ENCODE measurements at places on chromosomes 7 and 10.

GRCh38 chr10:52636874-52637273 is 135.7 kb downstream of the MBL2 start:
- DNase-seq = no peak

GRCh38 chr10:126468467-126468866 is 80.2 kb upstream of the ADAM12 start:
- no peak for DNase-seq

DNA sequence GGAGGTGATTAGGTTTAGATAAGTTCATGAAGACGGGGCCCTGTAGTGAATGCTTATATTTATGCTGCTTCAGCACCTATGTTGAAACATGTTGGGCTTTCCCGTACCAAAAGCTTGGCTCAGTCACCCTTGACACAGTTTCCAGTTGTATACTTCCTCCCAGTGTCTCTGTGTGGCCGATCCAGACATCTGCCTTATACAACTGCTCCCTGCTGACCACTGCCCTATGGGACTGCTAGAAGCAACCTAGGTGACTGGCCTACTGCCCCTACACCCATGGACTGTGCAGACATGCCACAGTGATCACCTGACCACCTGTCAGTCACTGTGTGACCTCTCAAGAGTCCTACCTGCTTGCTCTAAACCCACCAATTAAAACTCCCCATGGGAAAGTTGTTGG is 22.6 kb upstream of the TSPAN13 start:
- no peak for DNase-seq

DNA sequence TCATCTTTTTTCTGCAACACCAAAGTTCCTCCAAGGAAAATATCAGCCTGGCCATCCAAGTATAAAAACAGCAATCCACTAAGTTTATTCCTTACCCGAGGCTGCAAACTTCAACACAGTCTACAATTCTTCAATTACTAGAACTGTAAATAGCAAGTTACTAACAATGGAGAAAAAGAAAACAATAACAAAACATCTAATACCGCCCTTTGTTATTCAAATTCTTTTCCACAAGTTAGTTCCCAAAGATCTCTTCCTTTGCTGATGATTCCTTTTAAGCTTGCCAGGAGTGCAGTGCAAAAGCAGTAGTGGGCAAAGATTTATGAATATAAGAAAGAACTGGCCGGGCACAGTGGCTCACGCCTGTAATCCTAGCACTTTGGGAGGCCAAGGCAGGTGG is 86.2 kb downstream of the CUL2 start:
- DNase-seq = no peak

DNA sequence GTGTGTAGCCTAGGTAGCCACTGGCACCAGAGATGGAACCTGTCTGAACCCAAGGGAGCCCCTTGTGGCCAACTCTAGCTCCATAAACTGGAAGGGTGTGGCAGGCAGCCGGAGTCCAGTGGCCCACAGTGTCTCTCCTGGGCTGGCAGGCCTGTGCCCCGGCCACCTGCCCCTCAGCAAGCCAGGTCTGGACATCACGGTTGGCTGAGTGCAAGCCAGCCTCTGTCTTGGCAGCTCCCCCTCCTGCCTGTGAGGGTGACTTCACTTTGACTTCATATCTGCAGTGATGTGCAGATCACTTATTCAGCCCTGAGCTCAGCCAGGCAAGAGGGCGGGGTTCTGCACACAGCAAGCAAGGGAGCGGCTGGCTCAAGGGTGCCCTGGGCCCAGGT is 1.3 kb upstream of the RET start:
- DNase-seq = no peak

GRCh38 chr7:120991161-120991560 is 2.6 kb downstream of the CPED1 start:
- no peak for DNase-seq

- DNase-seq = no peak
These were observed 1.3 kb downstream of the LDB1 start for GRCh38 chr10:102118867-102119266.

GRCh38 chr10:73207883-73208282 is 39.2 kb downstream of the DNAJC9 start:
- DNase-seq = no peak

DNA sequence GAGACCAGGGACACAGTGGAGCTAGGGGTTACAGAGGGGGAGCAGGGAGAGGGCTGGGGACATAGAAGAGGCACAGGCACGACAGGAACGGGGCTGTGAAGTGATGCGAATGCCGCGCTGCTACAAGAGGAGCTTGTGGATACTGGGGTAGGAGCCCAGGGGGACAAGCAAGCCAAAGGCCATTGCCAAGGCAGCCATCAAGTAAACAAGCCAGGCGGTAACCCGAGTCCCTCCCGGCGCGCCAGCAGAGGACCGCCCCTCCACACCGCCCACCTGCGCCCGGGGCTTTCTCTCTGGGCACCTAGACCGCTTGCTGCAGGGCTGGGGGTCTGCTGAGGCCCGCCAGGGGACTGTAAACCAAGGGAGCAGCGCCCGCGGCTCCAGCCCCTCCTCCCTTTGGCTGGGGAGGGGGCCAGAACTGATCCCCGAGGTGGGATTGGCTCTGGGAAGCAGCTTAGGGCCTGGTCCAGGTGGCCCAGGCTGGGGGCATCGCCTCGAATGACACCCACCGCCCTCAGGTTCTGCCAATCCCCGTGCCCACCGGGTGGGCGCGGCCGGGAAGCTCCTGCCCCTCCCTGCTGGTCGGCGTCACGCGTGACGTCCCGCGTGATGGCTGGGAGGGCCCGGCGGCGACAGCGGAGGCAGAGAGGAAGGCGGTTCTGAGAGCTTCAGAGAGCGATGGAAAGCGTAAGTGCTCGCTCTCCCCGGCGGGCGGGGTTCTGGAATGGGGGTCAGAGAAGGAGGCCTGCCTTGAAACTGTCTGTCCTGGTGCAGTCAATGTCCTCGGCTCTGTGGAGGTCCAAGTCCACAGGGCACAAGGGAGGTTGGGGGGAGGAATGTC is 982 bp downstream of the SFXN3 start:
- DNase-seq = peak; percentile 70

- DNase-seq = no peak
These were observed 140.4 kb downstream of the PIP4K2A start for GRCh38 chr10:22573820-22574569.

GRCh38 chr7:140972876-140973829 is 41.6 kb downstream of the MRPS33 start:
- DNase-seq = no peak

- DNase-seq = peak; percentile 42
These were observed 37.8 kb upstream of the PSAP start for GRCh38 chr10:71888623-71889387.

GRCh38 chr7:2862831-2863361 is 18.8 kb upstream of the GNA12 start:
- no peak for DNase-seq

DNA sequence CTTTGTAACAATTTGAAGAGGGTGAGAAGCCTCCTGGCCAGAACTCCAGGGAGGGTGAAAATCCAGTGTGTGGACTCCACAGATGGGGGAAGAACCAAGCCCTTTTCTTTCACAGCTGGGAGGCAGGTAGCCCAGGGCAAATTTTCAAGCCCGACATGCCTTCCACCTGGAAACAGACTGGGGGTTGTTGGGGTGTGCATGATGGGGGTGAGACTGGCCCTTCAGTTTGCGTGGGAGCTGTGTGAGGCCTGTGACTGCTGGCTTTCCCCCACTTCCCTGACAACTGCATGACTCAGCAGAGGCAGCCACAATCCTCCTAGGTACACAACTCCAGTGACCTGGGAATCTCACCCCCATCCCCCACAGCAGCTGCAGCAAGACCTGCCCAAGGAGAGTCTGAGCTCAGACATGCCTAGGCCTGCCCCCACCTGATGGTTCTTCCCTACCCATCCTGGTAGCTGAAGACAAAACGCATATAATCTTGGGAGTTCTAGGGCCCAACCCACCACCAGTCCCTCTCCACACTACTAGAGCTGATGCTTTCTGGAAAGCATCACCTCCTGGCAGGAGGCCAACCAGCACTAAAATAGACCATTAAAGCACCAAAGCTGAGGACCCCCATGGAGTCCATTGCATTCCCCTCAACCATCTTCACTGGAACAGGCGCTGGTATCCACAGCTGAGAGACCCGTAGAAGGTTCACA is 445.4 kb downstream of the TFEC start:
- no peak for DNase-seq

DNA sequence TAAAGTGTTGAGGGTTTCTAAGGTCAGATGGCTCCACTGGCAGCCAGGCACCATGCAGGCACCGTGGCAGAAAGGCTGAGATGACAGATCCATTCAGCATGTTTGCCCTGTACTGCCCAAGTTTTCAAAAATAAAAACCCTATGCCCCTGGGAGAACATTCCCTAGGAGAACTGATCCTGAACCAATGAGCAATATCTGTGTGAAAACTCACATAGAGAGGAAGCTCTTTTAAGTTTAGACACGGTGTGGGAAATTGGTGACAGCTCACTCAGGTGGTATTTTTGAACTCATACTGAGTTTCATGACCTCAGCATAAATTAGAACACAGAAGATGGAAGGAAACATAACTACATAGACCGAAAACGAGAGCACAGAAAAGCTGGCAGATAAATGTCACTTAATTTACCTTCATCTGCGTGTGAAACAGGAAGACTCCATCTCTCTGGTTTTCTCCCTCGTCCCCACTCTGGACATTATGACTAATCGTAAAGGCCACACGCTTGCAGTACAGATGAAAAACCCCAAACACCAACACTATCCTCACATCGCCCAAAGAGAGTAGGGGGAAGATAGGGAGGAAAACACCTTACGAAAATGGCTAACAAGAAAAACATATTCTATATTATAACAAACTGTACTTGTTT is 127.8 kb downstream of the ICA1 start:
- no peak for DNase-seq

- no peak for DNase-seq
These were observed 281.1 kb downstream of the ELFN1 start for GRCh38 chr7:1951159-1951536.

- DNase-seq = no peak
These were observed 104.2 kb downstream of the CTTNBP2 start for GRCh38 chr7:117769085-117769484.

DNA sequence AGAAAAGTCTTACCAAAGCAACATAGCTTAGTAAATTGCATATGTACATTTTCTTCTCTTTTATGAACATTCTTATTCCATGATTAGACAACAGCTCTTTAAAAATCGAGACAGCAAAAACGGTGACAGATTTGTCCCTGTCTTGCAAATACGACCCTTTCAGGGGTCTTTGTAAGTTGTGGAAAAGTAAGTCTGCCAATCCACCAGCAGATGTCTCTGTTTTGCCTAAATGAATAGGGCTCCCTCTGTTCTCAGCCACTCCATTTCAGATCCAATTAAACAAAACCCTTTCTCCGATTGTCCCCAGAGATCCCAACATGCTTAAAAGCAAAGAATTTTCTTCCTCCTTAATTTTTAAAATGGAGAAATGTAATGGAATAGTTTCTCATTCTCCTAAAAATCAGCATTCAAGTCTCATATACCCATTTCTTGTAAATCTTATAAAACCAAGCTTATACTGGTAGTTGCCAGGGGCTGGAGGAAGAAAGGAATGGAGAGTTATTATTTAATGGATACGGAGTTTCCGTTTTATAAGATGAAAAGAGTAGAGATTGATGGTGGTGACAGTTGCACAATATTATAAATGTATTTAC is 61.0 kb upstream of the NFE2L3 start:
- DNase-seq = no peak

DNA sequence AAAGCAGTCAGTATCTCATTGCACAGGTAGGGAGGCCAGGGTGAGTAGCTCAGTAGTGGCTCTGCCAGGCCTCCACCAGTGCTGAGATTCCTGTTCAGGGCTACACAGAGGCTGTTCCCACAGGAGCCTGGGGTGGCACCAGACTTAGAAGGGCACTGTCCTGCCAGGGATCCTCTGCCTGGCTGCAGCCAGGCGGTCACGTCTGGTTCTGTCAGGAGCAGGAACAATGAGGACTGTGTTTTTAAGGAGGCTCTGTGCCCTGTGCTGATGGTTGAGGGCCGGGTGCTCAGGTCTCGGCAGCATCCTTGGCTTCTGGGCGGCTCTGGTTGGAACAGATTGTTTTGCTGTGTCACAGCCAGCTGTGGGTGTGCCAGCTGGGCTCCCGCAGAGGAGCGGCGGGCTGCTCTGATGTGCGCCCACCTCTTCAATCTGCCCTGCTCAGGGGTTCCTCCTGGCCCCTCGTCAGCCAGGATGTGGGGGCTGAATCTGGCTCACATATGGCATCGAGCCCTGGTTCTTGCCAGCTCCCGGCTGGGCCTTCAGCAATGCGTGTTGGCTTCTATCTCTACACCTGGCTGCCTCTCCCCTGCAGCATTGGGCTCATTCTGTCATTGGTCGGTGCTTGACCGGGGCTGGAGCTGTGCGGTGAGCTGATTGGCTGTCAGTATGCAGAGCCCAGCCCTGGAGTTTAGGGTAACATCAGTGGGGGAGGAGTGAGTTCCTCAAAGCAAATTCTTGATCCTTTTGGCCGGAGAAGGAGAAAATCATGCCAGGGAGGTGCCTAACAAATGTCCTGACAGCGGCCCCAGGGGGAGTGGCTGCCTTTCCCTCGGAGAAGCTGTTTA is 41.2 kb downstream of the TACR2 start:
- DNase-seq = no peak

DNA sequence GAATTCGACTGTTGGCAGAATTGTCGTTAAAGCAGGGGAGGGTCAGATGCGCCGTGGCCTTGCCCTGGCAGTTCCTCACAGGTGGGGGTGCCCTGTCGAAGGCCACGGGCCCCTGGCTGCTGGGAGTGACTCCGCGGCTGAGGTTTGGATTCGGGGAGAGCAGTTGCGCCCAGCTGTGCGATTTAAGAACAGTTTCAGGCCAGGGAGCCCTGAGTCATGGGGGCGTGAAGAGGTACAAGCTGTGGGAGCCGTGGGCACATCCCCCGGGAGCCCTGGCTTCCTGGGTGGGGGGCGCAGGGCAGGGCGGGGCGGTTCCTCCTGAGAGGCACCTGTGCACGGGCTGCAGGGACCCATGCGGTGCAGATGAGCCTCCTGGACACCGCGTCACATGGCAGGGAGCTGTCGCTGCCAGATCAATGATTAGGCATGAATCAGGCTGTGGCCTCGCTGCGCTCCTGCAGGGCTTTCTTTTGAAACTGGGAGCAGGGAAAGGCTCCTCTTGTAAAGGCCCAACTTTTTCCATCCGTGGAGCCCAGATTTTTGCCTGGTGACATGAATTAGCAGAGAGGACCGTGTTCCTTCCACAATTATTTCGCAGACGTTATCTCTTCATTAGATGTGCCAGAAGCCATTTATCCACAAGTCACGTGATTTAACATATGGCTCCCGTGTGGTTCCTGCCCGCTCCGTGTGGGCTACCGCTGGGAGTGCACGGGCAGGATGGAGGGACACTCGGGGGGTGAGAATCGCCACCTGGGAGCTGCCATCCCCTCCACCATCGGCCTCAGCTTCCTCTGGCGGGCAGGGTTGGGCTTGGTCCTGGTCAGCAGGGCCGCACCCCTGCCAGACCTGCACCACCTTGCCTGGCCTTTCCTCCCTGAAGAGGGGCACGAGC is 918 bp downstream of the PWWP2B start:
- peak; percentile 25 for DNase-seq

- no peak for DNase-seq
These were observed 31.2 kb downstream of the FAM171A1 start for GRCh38 chr10:15339892-15340291.

GRCh38 chr7:75879771-75880184 is 944 bp downstream of the RHBDD2 start:
- DNase-seq = peak; percentile 24
